Stimulated activated CD4-positive, alpha-beta T cell treated with anti-CD3 and anti-CD28 coated beads, Interleukin-4, amount 100 ng/mL, for 1 hour (primary cell): ENCODE measurements at places on chromosomes 6 and 20.

GRCh38 chr6:132418235-132418965, 17.1 kb upstream of the MOXD1 start:
- DNase-seq: no peak

GRCh38 chr6:159899994-159900745, 9.4 kb downstream of the MAS1 start:
- DNase-seq: no peak

GRCh38 chr6:159963111-159963510, 5.8 kb upstream of the IGF2R start:
- no peak for DNase-seq

GRCh38 chr20:16025084-16025483, 548.2 kb downstream of the KIF16B start:
- DNase-seq: no peak

- no peak for DNase-seq
Measured at GRCh38 chr6:70309243-70309642, 6.4 kb upstream of the COL9A1 start.

GRCh38 chr6:107075951-107076381, 39.3 kb downstream of the BEND3 start:
- no peak for DNase-seq

DNA sequence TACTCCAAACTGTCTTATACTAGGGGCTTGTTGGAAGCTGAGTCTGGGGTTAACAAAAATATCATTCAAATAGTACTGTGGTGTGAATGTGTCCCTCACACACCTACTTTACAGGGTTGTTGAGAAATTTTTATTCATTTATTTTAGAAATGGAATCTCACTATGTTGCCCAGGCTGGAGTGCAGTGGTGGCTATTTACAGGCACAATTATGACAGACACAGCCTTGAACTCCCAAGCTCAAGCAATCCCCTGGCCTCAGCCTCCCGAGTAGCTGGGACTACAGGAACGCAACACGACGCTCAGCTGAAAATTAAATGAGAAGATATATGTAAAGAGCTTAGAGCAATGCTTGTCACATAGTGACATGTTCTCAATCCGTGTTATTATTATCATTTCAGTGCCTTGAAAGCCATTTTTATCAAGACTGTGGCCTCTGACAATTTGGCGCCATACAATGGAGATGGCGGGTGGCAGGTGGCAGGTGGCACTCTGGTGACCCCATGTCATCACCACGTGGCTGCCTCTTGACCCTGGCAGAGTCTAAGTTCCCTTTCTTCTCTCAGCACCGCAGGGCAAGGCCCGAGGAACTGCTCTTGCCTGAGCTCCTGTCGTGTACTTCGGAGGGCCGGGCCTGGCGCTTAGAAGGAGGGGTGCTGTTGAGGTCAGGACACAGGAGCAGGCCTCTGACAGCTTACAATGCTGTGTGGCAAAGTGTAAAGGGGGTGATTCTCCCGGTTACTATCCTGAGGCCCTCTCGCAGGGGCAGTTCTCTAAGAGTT, 64.5 kb downstream of the STX11 start:
- DNase-seq: no peak

DNA sequence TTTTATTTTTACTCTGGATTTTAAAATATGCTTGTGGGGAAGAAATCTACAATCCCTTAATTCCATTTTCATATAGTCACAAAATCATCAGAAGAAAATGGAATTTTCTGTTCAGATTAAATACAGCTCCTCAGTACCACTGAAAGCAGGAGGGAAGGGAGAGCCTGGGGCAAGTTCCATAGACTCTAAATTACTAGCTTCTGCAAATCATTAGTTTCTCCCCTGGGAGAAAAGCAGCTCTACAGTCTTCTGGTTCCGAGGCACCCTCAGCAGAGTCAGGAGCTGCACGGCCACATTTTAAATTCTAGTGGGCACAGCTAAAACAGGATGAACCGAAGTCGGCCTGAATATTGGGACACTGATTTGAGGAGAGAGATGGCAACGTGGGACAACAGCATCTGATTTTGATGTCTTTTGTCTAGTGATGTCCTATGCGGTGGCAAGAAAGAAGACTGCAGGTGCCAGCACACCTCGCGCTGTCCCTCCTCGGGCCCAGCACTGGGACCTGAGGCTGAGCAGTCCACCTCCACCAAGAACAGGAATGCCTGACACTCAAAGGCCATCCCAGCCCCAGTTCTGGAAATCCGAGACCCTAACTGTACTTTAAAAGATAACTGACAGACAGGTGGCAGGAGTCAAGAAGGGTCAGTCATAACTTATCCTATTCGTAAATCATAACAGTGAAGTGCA, 90.7 kb downstream of the FOXC1 start:
- DNase-seq: no peak

- DNase-seq: no peak
Measured at GRCh38 chr20:37316775-37317170, 27.3 kb downstream of the MANBAL start.

DNA sequence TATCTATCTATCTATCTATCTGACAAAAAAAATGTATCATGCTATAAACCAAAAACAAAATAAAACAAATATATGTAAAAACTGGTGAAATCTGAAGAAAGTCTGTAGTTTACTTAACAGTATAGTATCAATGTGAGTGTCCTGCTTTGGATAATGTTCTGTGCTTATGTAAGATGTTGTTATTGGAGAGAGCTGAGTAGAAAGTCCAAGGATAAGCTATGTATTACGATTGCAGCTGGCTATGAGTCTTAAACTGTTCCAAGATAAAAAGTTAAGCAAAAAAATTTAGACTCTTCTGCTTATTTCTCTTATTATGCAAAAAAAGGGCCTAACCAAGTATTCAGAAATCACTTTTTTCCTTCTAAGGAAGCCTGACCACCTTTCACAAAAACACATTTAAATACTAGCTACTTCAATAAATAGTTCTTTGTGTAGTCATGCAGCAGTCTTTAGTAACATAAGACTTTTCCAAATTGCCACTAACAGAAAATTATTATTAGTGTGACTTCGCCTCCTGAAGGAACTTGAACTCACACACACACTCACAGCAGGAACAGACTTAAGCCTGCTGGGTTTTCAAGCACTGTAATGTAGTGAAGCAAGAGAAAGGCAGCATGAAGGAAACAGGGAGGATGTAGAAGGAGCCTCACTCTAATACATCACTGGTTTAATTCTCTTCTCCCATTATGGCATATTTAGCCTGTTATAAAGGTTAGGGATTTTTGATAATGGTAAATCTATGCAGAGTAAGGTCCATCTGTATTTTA, 265.8 kb upstream of the GJE1 start:
- no peak for DNase-seq

- no peak for DNase-seq
Measured at GRCh38 chr6:93341900-93342613, 77.3 kb downstream of the EPHA7 start.

DNA sequence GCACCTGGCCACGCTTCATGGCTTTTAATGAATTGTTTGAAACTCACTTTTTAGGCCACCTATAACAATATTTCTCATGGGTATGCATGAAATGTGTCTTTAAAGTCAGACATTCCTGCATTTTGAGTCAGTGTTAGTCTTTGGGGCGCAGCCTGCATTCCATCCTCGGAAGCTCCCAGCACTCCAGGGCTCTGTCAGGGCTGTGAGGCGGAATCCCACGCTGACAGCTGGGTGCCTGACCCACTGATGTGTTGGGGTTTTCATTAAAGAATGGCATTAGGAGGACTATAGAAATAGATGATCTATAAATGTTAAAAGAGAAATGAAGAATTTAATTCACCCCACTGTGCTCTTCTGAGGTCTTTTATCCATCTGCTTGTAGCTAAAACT, 16.2 kb upstream of the CLDN20 start:
- DNase-seq: no peak

- DNase-seq: no peak
Measured at GRCh38 chr6:74161380-74161779, 465.4 kb downstream of the CD109 start.

DNA sequence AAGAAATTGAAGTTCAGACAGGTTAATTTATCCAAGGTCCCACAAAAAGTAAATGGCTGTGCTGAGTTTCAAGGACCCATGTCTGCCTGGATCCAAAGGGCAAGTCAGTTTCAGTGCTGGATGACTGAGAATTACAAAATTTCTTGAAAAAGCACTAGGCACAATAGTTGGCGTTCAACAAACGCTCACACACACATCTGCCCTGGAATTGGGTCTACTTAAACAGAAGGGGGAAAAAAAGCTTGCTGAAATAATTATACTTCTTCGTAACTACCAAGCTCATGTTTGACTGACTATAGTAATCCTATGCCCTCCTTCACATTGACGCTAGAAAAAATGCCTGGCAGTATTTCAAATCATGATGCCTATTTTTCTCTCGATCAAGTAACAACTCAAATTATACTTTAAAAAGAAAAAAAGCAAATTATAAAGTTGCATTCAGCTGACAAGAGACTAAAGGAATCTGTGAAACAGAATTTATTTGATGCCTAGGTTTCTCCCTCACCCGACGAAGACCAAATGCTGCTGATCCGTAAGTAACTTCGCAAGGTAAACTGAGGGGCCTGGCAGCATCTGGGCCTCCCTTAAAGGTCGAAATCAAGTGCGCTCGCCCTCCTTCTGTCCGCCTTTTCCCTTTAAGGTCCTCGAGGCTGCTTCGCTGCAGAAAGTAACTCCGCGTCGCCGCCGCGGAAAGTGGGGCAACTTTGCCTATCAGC, 650 bp upstream of the CD2AP start:
- DNase-seq: no peak

DNA sequence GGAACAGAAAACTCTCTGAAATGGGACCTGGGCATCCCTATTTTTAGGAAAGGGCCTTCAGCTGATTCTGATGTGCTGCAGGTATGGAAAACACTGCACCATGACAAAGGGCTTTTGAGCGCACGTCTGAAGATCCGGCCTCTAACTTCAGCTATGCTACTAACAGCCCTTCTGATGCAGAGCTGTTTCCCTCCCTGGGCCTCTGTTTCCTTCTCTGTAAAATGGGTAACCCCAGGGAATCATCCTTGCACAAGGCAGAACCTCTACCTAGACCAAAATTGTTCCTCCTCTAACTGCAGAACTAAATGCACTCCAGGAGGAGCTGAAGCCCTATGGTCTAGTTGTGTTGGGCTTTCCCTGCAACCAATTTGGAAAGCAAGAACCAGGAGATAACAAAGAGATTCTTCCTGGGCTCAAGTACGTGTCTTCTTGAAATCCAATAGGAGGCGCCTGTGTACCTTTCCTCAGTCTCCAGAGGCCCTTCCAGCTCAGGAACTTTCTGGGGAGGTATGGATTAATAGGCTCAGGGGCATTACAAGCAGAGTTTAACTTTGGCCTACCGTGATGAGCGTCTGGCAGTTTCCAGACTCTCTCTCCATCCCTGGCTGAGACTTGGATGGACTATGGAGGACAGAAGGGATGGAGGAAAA, 5.9 kb downstream of the GPX5 start:
- no peak for DNase-seq

DNA sequence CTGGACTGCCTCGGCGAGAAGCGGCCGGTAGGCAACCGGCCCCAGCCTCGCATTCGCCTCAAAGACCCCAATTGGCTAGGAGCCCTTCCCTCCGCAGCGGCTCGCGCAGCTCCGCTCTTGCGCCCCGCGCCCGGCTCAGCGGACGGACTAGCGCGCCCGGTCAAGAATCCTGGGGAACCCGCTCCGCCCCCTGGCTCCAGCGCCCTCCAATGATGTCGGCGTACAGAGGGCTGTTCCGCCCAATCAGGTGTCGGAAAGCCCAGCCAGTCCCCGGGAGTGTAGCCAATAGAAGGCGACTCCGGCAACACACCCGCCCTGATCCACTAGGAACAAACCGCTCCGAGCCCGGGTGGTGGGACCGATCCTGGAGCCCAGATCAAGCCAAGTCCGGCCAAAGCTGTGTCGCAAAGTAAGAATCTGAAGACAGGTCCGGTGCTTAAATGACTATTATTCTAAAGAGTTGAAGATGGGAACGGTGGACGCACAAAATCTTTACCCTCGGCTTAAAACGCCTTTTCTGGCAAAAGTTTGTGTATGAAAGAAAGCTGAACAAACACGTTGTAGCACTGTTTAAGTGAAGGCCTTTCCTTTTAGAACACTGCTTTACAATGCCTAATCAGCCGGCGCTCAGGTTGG, 132.2 kb downstream of the OGFRL1 start:
- DNase-seq: no peak

GRCh38 chr20:45878076-45878761, 2.8 kb upstream of the ZSWIM1 start:
- no peak for DNase-seq

- DNase-seq: no peak
Measured at GRCh38 chr20:35661908-35662307, 2.8 kb downstream of the CPNE1 start.

DNA sequence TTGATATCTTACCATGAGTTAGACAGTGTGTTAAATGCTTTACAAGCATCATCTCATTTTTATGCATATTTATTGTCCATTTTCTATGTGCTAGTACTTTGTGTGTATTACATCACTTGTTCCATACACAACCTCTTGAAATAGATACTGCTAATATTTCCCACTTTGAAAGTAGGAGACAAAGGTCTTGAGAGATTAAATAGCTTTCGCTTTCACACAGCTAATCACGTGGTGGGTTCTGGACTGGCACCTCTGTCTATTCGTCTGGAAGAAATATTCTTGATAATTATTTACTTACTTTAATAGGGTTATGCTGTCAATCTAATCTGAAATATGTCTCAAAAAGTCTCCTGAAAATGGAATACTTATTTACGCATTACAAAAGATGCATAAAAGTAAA, 30.2 kb downstream of the EPHA7 start:
- no peak for DNase-seq

- DNase-seq: no peak
Measured at GRCh38 chr6:97427648-97428047, 144.6 kb upstream of the MMS22L start.

- DNase-seq: no peak
Measured at GRCh38 chr6:80271074-80271473, 164.6 kb downstream of the BCKDHB start.

DNA sequence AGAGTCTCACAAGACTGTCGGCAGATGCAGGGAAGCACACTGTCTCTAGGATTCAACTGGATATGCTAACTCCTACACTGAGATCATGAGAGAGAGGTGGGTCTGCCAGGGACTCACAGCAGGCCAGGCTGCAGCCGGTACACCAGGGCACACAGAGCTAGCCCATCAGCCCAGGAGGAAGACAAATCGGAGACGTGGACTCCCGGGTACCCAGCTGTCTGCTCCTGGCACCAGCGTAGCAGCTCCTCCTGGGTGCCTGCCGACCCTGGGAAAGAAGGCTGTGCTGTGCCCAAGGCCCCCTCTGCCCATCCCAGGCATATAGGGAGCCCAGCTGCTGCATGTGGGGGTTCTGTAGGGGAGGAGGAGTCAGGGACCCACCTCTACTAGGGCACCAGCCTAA, 7.0 kb downstream of the MICAL1 start:
- DNase-seq: no peak

- DNase-seq: no peak
Measured at GRCh38 chr20:16710781-16711180, 19.0 kb upstream of the SNRPB2 start.

DNA sequence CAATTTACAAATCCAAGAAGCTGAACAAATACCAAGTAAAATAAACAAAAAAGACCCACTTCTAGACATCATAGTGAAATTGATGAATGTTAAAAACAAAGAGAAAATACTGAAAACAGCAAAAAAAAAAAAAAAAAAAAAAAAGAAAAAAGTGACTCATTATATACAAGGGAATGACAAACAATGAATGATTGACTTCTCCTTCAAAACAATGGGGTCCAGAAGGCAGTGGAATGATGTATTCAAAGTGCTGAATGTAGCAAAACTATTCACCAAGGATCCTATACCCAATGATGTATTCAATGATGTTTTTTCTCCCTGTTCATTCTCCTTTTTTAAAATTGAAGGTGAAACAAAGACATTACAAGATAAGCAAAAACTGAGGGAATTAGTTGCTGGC, 650.0 kb downstream of the UTRN start:
- no peak for DNase-seq
